ENCODE measurements at places on chromosomes 5 and 9.

GRCh38 chr9:92424340-92424739 lies at the start of gene OMD:
Gene OMD (minus strand): TSS chr9:92424471. CDS start chr9:92417558, 6,913 bp downstream.
- DNase-seq = no peak

DNA sequence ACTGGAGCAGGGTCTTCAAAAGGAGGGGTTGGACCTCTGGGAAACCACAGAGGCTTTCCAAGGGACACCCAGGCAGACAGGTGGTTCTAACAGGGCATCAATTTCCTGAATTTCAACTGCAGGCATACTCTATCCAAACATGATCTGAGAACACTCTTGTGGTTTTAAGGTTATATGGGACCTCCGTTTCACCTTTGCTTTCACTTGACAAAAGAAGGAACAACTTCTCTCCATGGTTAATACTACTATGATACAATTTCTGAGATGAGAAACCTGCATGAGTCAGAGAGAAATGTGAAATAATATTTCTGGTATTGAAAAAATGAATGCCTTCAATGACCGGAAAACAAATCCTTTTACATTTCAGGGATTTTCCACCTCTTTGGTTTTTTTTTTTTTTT lies 28.0 kb upstream of the ERAP1 start:
- DNase-seq = no peak

DNA sequence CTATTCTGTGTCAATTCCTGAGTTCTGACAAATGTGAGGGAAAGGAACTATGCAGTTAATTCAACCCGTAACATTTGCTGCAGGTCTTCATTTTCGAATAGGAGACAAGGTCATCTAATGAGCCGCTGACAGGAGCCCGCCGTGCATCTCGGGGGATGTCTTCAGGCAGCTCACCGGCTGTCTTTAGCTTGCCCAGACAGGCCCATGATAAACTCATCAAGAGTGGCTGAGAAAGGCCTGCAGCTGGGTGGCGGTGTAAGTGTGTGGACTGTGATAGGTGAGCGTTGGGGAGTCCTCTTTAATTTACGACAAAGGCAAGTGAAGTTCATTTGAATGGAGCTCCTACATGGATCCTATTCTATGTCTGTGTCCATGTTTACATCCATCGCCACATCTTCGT lies 190.5 kb downstream of the ADCY2 start:
- no peak for DNase-seq

DNA sequence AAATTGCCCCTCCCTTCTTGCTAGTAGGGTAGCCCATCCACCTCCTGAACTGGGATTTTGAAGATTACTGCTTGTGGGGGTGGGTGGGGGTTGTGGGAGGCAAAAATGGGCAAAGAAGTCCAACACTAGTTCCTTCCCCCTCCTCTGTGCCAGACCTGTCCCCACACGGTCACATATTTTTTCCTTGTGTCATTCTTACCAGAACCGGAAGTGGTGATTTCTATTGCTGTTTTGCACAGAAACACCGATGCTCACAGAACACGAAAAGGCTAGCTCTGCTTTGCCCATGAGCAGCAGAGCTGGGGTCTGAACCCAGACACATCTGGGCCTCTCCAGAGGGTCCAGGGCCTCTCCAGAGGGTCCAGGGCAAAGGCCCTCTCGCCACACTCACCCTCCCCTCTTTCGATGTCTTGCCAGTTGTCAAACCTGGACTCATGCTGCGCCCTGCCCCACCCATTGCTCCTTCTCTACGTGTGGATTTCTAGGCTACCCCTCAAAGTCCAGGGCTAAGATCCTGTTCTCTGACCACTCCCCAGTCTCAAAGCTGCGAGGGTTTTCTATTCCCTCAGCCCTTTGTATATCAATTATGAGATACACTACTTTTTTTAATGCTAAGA lies 264.4 kb upstream of the MSX2 start:
- DNase-seq = no peak

GRCh38 chr5:127298036-127298429 lies 7.4 kb downstream of the MEGF10 start:
- no peak for DNase-seq

DNA sequence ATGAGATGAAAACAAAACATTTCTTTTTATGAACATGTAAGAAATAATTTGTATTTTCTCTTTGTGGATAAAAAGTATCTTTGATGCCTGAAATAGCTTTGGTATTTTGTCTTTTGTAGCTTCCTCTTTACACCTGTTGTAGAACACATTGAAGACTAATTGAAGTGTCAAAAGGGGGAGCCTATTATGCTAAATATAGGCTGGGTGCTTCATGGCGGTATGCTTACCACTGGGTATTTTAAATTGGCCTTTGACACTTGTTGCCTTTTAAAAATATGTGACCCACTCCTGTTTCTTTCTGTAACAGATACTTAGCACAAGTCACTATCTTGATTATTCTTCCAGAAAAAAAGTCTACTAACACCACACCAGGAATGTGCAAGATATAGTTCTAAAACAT lies 226.4 kb downstream of the KIAA0825 start:
- DNase-seq = no peak

- no peak for DNase-seq
These were observed 35.2 kb downstream of the SLC9A3 start for GRCh38 chr5:488744-489688.

DNA sequence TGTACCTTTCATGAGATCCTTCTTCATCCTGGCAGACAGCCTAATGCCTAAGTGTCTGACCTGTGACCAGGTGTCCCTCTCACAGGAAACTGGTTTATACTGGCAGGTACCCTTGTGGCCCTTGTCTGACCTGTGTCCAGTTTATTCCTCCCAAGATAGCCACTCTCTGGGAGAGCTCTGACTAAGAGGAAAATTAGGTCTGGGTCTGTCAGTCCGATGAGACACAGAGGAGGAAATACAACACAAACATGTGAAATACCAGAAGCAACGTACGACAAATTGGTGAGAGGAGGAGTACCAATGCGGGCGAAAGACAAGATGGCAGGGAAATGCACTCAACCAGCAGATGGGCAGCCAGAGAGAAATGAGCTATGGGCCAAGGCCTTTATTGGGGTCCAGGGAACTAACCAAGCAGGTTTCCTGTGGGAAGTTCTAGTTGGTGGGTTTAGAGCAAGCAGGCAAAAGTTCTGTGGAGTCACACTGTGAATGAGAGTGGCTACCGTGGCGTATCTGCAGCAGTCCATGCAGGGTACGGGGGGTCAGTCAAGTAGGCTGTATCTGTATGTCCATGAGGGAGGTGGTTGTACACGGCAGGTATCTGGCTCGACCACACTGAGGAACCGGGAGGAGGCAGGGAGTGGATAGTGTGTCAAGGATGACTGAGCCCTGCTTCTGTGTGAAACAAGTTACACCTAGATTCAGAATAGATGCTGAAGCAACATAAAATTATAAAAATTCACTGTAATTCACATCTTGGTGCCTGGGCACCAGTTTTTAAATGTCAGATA lies 109.0 kb downstream of the MLLT3 start:
- DNase-seq = no peak

- DNase-seq = no peak
These were observed 11.3 kb downstream of the STOM start for GRCh38 chr9:121358751-121359150.

- DNase-seq = no peak
These were observed 51.0 kb upstream of the MPDZ start for GRCh38 chr9:13330396-13331004.

GRCh38 chr9:19137282-19137681 lies 10.0 kb upstream of the PLIN2 start:
- no peak for DNase-seq

DNA sequence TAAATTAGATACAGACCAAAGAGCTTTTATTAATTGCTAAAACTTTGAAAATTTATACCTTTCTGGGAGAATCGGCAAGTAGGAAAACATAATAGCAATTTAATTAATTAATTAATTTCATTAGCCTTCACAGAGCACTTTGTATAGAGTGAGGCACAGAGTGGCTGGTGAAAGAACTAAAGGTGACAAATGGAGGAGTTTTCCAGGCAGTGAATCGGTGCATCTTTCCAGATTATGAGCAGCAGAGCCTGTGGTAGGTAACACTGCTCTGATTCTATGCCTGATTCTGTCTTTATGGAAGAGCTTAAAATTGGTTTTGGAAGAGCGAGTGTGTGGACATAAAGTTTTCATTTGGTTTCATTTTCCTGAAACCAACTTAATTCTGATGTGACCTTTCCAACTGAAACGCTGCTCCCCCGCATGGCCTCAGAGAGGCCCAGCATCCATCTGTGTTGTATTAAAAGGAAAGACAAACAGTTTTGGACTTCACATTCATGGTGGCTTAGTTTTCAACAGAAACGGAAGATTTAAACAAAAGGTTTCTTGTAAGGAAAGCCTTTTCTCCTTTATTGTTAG lies 188.9 kb upstream of the RPS23 start:
- no peak for DNase-seq
